ENCODE measurements at places on chromosomes 3 and 15.

- DNase-seq, result peak; percentile 98
Measured at GRCh38 chr15:57477736-57478522, 101.6 kb downstream of the CGNL1 start.

DNA sequence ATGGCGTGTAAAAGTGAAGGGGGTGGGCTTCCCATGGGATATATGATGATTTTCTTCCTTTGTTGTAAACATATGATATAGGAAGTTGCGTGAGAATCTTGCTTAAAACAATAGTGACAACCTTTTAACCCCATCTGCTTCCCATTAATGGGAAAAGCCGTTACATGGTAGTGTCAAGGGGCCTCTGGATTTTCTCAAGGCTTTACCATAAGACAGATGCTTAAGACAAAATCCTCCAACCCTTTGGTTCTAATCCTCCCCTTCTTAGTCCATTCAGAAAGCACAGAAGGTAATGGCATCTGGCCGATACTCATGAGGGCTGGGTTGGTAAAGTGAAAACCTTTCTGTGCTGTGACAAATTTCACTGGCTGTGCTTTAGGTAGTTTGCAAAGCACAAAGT, 25.0 kb downstream of the DPH3 start:
- no peak for DNase-seq

DNA sequence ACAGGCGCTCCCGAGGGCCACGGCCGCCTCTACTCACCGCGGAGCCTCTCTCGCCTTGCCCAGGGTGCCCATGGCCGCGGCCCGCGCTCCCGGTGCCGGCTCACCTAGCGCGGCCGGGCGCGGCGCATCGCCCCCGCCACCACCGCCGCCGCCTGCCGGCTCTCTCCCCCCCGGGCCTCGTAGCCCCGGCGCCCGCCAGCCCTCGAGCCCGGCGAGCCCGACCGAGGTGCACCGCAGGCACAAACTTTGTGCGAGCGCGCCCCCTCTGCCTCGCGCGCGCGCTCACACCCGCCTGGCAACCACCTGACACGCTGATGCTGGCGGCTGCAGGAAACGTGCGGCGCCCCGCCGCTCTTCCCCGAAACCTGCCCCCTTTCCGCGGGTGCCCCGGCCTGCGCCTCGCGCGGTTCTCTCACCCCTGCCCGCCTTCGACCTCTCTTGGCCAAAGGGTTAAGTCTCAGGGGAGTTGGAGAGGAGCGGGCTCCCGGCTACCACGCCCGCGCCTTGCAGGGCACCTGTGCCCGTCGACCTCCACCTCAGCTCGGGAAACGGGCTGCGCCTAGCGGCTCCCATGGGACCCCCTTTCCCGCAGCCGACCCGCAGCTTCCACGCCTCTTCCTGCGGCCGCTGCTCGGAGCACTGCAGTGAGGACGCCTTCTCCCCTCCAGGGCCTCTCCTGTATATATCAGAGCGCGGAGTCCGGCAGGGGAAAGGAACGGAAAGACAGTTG, at the start of gene RASGRP1:
Gene RASGRP1 (minus strand): TSS at position 258 of the 730 bp plus-strand sequence. CDS start 186 bp downstream, at position 72.
- DNase-seq, result no peak

GRCh38 chr3:173970281-173970680, 572.7 kb downstream of the NLGN1 start:
- peak; percentile 23 for DNase-seq

DNA sequence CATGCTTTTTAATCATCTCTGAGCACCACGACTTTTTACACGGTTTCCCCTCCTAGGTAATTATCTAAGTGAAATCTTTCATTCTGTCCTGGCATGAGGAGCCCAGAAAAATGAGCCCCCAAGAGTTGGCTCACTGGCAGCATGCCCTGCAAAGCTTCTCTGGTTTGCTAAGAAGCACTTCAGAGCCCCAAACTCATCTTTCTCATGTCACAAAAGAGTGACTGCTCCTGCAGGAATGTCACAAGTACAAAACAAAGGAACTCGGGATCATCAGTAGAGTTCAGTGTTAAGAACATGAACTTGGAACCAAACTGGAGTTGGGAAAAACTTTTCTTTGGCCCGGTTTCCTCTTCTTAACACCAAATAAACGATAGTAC, 123.9 kb downstream of the FOXB1 start:
- DNase-seq, result peak; percentile 36

DNA sequence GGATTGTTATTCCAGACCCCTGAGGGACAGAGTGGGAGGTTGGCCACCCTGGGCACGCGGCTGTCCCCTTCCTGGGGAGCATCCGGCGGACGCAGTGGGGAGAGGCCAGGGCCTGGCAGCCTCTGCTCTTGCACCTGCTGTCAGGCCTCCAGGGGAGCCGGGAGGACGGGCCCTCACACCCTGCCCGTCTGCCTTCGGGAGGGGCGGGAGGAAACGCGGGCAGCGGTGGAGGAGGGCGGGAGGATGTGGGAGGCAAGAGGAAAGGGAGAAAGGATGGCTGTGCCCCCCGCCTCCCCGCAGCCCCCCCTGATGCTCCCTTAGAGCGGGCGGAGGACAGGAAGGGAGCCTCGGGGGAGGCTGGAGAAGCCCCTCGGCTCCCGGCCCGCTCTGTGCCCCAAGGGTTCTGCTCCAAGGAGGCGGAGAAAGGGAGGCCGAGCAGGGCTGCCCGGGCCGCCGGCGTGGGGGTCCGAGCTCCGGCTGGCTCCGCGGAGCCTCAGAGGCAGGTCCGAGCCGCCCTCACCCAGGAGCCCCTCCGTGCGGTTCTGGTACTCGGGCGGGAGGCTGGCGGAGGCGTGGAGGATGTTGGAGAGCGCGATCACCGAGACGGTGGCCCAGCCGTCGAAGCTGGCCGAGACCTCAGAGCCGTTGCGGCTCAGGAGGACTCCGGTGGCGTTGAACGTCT, 40.9 kb downstream of the MUC20 start:
- DNase-seq, result no peak

Measured in renal cortical epithelial cell (primary cell).